ENCODE measurements at places on chromosomes 13 and 19.

- no peak for DNase-seq
Observed at GRCh38 chr13:109610517-109610916, 175.9 kb downstream of the IRS2 start.

DNA sequence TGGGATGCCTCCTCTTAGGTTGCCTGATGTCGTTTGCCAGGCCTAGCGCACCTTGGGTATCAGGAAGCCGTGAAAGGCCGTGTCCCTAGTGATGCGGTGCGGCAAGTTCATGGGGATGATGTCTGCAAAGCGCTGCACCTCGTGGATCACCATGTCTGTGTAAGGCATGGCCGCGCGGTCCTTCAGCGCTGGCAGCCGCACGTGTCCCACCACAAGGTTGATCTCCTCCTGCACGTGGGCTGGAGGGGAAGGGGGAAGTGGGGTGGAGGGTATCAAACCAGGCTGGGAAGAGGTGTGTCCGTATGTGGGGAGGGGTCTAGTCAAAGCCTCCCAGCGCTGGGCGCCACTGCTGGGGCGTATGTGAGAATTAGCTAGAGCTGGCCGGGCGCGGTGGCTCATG is 23.2 kb downstream of the EGLN2 start:
- DNase-seq, result no peak

GRCh38 chr19:50823389-50824042 is at the start of gene KLK1:
KLK1 (minus strand) TSS chr19:50823787; CDS start chr19:50823748, 39 bp downstream.
- DNase-seq, result no peak

GRCh38 chr13:29411481-29411880 is 184.0 kb downstream of the SLC7A1 start:
- no peak for DNase-seq

DNA sequence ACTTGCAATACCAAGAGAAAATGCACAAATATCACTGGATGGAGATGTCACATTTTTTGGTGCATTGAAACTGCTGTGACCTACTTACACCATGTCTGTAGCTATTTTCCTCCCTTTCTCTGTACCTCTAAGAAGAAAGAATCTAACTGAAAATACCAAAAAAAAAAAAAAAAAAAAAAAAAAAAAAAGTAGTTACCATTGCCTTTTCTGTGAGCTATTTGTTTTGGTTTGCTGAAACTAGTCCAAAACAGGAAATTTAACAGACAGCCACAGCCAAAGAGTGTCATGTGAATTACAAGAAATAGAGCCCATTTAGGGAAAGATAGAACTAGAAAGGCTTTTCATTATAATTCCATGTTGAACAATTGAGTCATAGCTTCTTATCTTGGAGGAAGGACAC is 37.3 kb downstream of the TNFSF13B start:
- no peak for DNase-seq

All from dermis microvascular lymphatic vessel endothelial cell (primary cell).